IMR-90 (cell line): ENCODE measurements at places on chromosomes 7 and 10.

DNA sequence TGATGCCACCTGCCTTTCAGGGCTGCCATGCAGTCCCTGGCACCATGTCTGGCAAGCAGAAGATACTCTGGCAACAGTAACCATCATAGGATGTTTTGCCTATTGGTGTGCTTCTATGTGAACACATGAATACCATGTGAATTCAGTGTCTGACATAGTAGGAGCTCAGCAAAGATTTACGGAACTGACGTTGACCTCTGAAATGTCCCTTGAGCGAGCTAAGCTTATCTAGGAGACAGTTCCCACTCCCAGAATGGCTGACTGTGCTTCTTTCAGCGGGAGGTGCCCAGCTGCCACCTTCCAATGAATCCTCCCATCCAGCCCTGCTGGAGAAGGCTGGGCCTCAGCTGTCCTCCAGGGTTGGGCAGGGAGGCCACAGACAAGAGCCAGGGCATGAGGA, 71.2 kb upstream of the LRRC18 start:
- no peak for DNase-seq

- no peak for DNase-seq
Observed at GRCh38 chr10:5589011-5589660, 64.4 kb downstream of the CALML3 start.

DNA sequence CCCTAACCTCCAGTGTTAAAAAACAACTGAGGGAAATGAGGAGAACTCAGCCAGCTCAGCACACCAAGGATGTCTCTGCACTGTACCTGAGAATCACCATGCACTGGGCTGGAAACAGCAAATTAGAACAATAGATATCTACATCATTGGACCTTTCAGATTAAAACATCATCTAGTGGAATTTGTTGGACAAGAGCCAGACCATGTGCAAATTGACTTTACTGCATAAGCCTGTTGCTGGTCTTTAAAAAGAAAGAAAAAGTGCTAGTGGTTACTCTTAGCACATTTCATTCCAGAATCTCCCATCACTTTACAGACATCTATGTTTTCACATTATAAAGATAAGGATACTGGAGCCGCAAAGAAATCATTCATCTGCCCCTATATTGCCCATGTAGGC, 75.4 kb downstream of the FGFR2 start:
- DNase-seq, result no peak

DNA sequence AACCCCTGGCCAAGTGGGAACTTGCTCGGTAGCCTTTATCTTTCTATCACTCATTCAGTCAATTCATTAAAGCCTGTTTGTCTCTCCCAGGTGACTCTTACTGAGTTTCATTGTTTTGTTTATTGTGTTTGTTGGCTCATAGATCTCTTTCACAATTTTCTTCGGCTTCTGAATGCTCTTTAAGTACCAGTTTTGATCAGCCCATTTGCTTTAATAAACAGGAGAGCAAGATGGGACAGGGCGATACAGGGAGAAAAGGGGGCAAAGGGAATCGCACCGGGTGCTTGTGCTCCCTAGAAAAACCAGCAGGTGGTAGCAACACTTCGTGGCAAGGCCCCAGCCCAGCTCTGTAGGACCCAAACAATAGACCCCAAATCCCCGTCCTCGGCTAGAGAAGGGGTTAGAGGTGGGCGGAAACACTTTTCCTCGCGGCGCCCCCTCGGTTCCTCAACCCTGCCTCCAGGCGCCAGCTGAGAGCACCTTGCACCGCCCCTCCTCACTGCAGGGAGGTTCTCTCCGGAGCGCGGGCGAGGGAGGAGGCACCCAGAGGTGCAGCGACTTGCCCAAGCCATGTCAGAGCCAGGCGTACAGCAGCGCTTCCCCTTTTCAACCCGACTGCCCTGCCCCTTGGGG, 1.0 kb upstream of the EPHB6 start:
- peak; percentile 39 for DNase-seq

- no peak for DNase-seq
Observed at GRCh38 chr7:144534655-144535395, 131.3 kb upstream of the NOBOX start.

GRCh38 chr7:44208085-44208484, 7.3 kb downstream of the YKT6 start:
- no peak for DNase-seq
